ENCODE measurements at places on chromosomes 6 and 20. TPM values are rescaled to one million over a fixed set of nuclear protein-coding genes. Genes with fewer than 3 reads are reported as not detected.

GRCh38 chr6:53373638-53374037 lies 24.9 kb upstream of the ELOVL5 start:
- no peak for DNase-seq
- H3K4me3 ChIP-seq, result no peak overlapping the region
- no peak overlapping the region for H3K27ac ChIP-seq
- peaks cover 1% of the 10 kb centered on the region for H3K4me1 ChIP-seq

DNA sequence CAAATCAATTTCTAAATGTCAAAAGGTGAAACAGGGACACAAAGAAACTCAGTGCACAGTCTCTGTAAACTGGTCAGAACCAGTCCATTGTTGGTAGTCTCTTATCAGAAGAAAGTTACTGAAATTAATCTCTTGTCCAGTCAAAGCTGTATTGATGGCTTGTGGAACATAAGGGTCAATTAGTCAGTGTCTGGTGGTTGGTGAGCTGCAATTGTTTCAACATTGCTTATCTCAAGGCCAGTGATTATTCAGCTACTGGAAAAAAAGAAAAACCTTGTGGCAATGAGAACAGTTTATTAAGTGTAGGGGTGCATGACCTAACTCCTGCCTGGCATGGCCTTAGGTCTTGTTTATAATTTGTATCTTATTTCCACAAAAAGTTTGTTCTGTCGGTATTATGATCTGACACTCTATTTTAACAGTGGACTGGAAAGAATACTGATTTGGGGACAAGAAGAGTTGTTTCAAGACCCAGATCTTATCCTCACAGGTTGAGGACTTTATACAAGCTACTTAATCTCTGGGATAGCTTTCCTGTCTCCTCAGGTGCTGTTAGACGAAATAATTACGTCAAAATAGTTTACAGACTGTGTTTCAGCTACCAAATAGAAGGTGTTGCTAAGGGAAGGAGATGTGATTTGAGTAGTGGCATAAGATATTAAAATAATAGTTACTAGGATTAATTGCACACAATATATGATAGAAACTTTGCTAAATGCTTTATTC lies 520.0 kb upstream of the IRAK1BP1 start:
- no peak overlapping the region for H3K27ac ChIP-seq
- H3K4me1 ChIP-seq, result peaks cover 3% of the 10 kb centered on the region

GRCh38 chr20:6115221-6115895 lies 7.5 kb downstream of the FERMT1 start:
- no peak overlapping the region for H3K27ac ChIP-seq
- no peaks in the 10 kb centered on the region for H3K36me3 ChIP-seq
- no peak for DNase-seq
- no peak overlapping the region for H3K4me3 ChIP-seq

GRCh38 chr6:120871416-120872261 lies 462.6 kb downstream of the TBC1D32 start:
- H3K4me3 ChIP-seq, result no peak overlapping the region
- no peaks in the 10 kb centered on the region for H3K4me1 ChIP-seq
- H3K36me3 ChIP-seq, result no peaks in the 10 kb centered on the region
- H3K27me3 ChIP-seq, result no peaks in the 10 kb centered on the region

DNA sequence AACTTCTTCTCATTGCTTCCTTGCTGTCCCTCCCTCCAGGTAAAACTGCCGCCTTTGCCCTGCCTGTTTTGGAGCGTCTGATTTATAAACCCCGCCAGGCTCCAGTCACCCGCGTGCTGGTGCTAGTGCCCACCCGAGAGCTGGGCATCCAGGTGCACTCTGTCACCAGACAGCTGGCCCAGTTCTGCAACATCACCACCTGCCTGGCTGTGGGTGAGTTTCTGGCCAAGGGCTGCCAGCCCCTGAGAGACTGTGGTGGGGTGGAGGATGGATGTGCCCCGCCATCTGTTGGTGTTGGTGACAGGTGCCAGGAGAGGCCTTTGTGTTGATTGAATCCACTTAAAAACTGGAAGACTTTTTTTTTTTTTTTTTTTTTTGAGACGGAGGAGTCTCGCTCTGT lies 9.5 kb downstream of the DDX27 start:
- H3K36me3 ChIP-seq, result peaks cover 59% of the 10 kb centered on the region
- peaks cover 2% of the 10 kb centered on the region for H3K4me1 ChIP-seq
- no peaks in the 10 kb centered on the region for H3K27me3 ChIP-seq
- no peak for DNase-seq
- H3K27ac ChIP-seq, result no peak overlapping the region
- H3K4me3 ChIP-seq, result no peak overlapping the region

DNA sequence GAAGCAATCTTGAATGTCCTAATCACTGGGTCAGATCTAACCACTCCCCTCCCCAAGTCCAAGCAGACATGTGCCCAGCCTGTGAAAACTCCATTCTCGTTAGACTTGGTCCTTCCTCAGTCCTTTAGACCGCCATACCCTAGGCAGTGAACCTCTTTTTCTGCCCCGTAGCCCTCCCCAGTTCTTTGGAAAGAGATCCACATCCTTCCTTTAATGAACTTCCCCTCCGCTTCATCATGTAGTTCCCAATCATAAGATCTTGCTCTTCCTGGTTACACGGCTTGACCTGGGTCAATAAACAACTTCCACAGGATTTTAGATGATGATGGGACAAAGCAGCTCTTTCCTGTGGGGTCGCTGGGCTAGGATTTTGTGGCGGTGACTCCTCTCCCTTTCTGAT lies 9.6 kb downstream of the AHCY start:
- no peak overlapping the region for H3K4me3 ChIP-seq
- peak overlapping the region; percentile 31 for H3K27ac ChIP-seq
- no peaks in the 10 kb centered on the region for H3K27me3 ChIP-seq
- H3K4me1 ChIP-seq, result no peaks in the 10 kb centered on the region
- no peak for DNase-seq

DNA sequence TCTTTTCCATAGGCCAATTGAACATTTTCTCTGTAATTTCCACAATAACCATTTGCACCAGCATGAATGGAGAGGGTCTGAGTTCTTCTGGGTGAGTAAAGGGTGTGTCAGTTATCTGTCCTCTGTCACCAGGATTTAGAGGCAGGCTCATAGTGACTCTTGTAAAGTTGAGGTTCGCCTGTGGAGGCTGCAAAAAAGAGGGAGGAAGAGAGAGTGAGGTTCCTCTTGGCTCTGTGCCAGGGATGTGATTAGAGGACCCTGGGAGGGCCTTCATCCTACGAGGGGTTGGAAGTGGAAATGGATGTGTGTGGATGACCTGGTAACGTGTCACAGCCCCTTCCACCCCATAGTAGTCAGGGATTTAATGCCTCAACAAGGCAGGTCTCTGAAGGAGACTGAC lies 242.0 kb downstream of the ESR1 start:
- H3K27me3 ChIP-seq, result peaks cover 11% of the 10 kb centered on the region
- no peak for DNase-seq
- no peaks in the 10 kb centered on the region for H3K4me1 ChIP-seq
- no peaks in the 10 kb centered on the region for H3K36me3 ChIP-seq

DNA sequence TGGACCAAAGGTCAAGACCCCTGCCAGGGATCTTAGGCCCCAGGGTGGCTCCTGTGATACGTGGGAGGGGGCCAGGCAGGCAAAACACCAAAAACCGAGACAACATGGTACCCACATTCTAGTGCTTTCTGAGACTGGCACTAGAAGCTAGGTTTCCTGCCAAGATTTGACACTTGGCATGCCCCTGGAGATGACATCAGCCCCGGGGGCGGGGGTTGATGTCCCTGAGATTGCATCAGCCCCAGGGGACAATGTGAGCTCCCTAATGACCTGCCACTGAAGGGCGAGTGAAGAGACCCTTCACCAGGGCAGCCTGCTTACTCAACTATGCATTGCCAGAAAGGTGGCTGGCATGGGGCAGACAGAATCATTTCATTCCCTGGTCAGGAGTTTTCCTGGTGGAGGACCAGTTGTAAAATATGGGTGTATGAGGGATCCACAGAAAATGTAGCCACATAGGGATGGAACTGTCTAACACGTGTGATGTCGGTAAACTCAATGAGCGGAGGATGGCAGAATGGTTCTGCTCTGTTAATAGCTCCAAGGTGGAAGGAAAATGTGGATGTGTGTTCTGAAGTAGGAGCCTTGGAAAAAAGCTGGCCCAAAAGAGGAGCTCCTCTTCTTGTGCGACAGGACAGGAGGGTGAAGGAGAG lies 219.7 kb downstream of the UNC5CL start:
- no peaks in the 10 kb centered on the region for H3K36me3 ChIP-seq
- no peaks in the 10 kb centered on the region for H3K4me1 ChIP-seq
- no peak overlapping the region for H3K4me3 ChIP-seq

GRCh38 chr6:93437491-93437890 lies 18.1 kb upstream of the EPHA7 start:
- H3K4me1 ChIP-seq, result peaks cover 6% of the 10 kb centered on the region
- no peak overlapping the region for H3K27ac ChIP-seq
- H3K27me3 ChIP-seq, result no peaks in the 10 kb centered on the region
- no peaks in the 10 kb centered on the region for H3K36me3 ChIP-seq
- H3K4me3 ChIP-seq, result no peak overlapping the region
- no peak for DNase-seq

DNA sequence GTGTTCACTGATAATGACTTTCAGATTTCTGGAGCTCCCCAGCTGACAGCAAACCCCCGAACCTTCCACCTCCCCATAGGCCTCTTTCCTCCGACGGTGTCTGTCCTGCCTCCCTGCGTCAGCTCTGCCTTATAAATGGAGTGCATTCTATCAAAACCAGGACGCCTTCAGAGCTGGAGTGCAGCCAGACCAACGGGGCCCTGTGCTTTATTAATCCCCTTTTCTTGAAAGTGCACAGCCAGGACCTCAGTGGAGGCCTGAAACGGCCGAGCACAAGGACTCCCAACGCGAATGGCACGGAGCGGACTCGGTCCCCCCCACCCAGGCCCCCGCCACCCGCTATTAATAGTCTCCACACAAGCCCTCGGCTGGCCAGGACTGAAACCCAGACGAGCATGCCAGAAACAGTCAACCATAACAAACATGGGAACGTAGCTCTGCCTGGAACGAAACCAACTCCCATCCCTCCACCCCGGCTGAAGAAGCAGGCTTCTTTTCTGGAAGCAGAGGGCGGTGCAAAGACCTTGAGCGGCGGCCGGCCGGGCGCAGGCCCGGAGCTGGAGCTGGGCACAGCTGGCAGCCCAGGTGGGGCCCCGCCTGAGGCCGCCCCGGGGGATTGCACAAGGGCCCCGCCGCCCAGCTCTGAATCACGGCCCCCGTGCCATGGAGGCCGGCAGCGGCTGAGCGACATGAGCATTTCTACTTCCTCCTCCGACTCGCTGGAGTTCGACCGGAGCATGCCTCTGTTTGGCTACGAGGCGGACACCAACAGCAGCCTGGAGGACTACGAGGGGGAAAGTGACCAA lies 42.3 kb upstream of the NAA20 start:
- peak; percentile 89 for DNase-seq
- H3K4me1 ChIP-seq, result peaks cover 67% of the 10 kb centered on the region
- H3K36me3 ChIP-seq, result peaks cover 15% of the 10 kb centered on the region
- H3K4me3 ChIP-seq, result peak overlapping the region; percentile 77
- H3K27me3 ChIP-seq, result no peaks in the 10 kb centered on the region

GRCh38 chr20:45445805-45446562 lies 23.6 kb upstream of the WFDC2 start:
- no peak for DNase-seq
- no peaks in the 10 kb centered on the region for H3K36me3 ChIP-seq
- no peaks in the 10 kb centered on the region for H3K4me1 ChIP-seq
- no peak overlapping the region for H3K27ac ChIP-seq

DNA sequence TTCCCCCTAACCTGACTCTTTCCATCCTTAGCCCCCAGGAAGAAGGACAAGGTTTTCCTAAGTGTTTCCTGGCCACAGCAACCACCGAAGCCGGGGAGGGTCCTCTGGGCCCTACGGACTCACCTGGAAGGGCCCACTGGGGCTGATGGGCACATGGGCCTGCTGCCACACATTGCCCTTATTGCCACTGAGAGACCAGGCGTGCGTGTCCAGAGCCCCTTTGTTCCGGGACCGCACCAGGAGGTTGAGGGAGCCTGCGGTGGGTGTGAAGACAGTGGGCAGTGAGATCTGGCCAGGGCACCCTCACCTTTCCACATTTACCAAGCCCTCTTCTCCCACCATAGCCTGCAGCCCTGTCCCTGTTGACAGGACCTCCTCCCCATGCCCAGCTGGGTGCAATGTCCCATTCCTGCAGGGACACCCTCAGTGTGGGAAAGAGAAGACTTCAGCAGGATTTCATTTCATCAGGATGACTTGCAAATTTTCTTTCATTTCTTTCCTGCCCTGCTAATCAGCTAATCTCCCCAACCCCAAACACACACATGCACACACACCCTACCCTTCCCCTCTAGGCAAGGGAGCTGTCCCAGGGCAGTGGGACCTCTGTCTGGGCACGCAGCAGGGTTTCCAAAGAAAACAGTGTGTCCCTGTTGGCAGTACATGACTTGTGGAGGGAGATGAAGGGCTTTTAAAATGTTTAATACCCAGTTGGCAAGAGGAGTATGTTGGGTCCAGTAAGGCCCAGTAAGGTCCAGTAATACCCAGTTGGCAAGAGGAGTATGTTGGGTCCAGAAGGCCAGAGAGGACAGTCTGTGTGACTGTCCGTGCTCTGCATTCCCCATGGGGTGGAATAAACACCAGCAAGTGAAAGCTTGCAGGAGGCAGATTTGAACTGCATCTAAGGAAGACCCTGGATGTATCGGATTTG lies 59.0 kb downstream of the MDGA1 start:
- no peaks in the 10 kb centered on the region for H3K27me3 ChIP-seq
- H3K4me3 ChIP-seq, result no peak overlapping the region
- peaks cover 4% of the 10 kb centered on the region for H3K4me1 ChIP-seq
- H3K36me3 ChIP-seq, result peaks cover 5% of the 10 kb centered on the region
- H3K27ac ChIP-seq, result peak overlapping the region; percentile 56

DNA sequence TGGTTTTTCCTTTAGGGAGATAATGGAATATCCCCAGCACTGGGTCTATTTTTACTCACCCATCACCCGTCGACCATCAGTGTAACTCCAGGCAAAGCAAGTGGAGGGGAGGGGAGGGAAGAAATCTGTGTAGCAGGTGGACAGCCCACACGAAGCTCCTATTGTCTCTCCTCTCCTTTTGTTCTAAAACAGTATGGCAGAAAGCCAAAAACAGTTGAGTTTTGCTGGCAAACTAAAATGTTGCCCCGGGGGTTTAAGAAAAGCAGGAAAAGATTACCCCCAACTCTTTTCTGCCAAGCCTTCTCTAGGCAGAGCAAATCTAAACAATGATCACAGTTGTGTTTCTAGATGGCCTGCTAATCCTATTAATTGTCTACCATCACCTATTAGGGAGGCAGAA lies 89.7 kb downstream of the PREP start:
- no peak for DNase-seq
- H3K4me1 ChIP-seq, result peaks cover 4% of the 10 kb centered on the region
- no peak overlapping the region for H3K4me3 ChIP-seq
- H3K27me3 ChIP-seq, result no peaks in the 10 kb centered on the region
- no peak overlapping the region for H3K27ac ChIP-seq

Gene ARG1
- not detected for total RNA-seq

Gene BPI
- total RNA-seq, result 7.7 TPM

Gene PPIL6
- total RNA-seq, result 2.2 TPM

Gene BMP5
- not detected for total RNA-seq

Gene RIPPLY2
- total RNA-seq, result not detected

Gene MAP7
- total RNA-seq, result 0.38 TPM

Gene DHX35
- 10.3 TPM for total RNA-seq

All from osteocyte (in vitro differentiated cells).